ENCODE measurements at places on chromosomes 7 and 10. TPM values are rescaled to one million over a fixed set of nuclear protein-coding genes. Genes with fewer than 3 reads are reported as not detected.

DNA sequence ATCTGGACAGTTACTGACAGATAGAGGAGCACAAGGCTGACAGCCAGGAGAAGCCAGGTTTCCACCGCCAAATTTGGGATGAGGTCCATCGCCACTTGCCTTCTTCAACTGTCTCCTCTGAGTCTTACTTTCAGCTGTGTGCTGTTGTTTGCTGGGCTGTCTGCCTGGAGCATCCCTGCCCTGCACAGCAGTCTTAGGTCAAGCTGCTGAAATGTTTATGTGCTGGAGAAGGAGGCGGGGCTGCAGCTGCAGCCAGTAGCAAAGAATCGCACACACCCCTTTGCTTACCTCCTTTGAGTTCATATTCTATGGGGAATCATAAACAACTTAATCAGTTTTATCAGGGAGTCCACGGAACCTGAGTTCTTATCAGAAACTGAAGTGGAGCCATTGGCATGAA lies 20.1 kb upstream of the CYP3A5 start:
- no peak for DNase-seq

GRCh38 chr7:1236132-1236661 lies 3.5 kb downstream of the UNCX start:
- DNase-seq = no peak

DNA sequence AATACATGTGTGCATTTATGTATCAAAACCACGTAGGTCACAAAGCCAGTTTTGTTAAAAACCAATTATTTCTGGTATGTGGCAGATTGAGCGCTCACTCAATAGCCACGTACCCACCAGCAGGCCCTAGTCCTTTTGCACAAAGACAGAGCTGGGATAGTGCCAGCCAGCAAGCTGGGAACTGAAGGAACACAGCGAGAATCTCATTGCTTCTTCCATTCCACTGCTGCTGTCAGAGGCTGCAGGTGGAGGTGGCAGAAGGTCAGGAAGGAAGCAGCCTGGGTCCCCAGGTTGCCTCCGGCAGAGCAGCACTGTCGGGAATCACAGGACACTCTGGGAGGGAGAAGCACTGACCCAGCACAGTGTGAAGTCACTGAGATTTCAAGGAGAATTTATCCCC lies 385.5 kb upstream of the PFKP start:
- DNase-seq = no peak

DNA sequence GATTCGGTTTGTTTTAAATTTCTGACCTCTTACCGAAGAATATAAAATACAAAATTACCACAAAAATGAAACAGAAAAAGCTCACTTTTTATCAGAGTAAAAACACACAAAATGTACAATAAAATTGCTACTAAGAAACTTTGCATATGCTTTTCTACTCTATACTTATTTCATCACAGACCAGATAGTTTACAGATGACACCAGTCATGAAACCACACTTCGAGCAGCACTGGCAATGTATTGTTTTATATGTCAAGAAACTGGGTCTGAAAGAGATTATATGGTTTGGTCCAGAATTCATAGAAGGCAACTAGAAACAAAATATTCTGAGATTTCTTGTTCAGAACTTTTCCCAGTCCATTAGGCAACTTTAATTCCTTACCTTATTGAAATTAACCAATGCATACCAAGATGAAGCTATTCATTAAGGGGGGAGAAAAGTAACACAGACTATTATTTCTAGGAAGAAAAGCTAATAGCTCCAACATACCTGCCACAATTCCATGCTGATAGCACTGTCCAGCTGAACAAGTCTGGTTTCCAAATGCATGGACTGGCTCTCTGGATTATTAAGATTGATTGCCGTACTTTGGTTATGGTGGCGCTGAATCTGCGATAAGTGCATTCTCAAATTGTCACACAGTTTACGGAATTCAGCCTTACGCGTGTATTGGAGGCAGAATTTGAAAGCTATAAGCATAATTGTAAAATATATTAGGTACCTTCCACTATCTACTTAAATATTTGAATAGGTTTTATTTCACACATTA lies 10.0 kb downstream of the EIF3A start:
- no peak for DNase-seq

GRCh38 chr7:27118580-27118979 lies 12.0 kb downstream of the HOXA4 start:
- no peak for DNase-seq

The FAM171A1 gene
- 10.3 TPM for total RNA-seq

The FLNC gene
- total RNA-seq = 601 TPM

The SPDYE1 gene
- not detected for total RNA-seq

The SPDYE2B gene
- total RNA-seq = not detected

Data from Right ventricle myocardium superior (tissue), 1 donor.